SJCRH30 (cell line): ENCODE measurements at places on chromosomes 3 and 15. TPM values are rescaled to one million over a fixed set of nuclear protein-coding genes. Genes with fewer than 3 reads are reported as not detected.

Gene TMEM41A
- 17.6 and 17.9 TPM in 2 replicates for total RNA-seq

Gene PRSS50
- total RNA-seq: not detected in 2 replicates

Gene SPINK8
- total RNA-seq: not detected in 2 replicates

Gene SH2D7
- total RNA-seq: 0.08 and 0.36 TPM in 2 replicates

Gene PROK2
- total RNA-seq: not detected in 2 replicates

Gene CCDC51
- total RNA-seq: 11.3 and 12.0 TPM in 2 replicates

Gene CCDC39
- total RNA-seq: not detected in 2 replicates

Gene BCL2A1
- not detected in 2 replicates for total RNA-seq

Gene HEMK1
- 6.2 and 6.3 TPM in 2 replicates for total RNA-seq

Gene CADPS
- total RNA-seq: not detected in 2 replicates

Gene RBPMS2
- 0.06 and 0.08 TPM in 2 replicates for total RNA-seq

Gene AQP9
- 0.53 and 0.67 TPM in 2 replicates for total RNA-seq

Gene HRH1
- total RNA-seq: 0.04 TPM in 1 of 2 replicates, not detected in the other

Gene CLDN1
- 0.25 and 0.42 TPM in 2 replicates for total RNA-seq

Gene TGFBR2
- total RNA-seq: 16.9 and 17.8 TPM in 2 replicates

Gene MED12L
- total RNA-seq: not detected in 2 replicates

Gene PLA2G4D
- not detected in 2 replicates for total RNA-seq

Gene ITIH1
- 0.04 TPM in 1 of 2 replicates, not detected in the other for total RNA-seq

Gene GABRG3
- 4.5 and 5.1 TPM in 2 replicates for total RNA-seq

Gene UPK1B
- total RNA-seq: not detected in 2 replicates

Gene STAB1
- total RNA-seq: not detected in 2 replicates

Gene MEX3B
- 30.5 and 32.3 TPM in 2 replicates for total RNA-seq

Gene MASP1
- 0.34 TPM in 1 of 2 replicates, not detected in the other for total RNA-seq

Gene CCRL2
- total RNA-seq: not detected in 2 replicates

Gene SEC11A
- 258 and 277 TPM in 2 replicates for total RNA-seq

Gene FBXL22
- total RNA-seq: 0.10 and 0.34 TPM in 2 replicates

Gene SPATA12
- 0.10 TPM in 1 of 2 replicates, not detected in the other for total RNA-seq

Gene OR5K2
- total RNA-seq: 0.12 TPM in 1 of 2 replicates, not detected in the other

Gene SYNPR
- total RNA-seq: not detected in 2 replicates

Gene MAP6D1
- total RNA-seq: 6.5 and 7.0 TPM in 2 replicates

Gene CMTM6
- total RNA-seq: 34.9 and 36.8 TPM in 2 replicates

Gene CDHR4
- not detected in 2 replicates for total RNA-seq

Gene SMCO1
- not detected in 2 replicates for total RNA-seq

Gene CPN2
- not detected in 2 replicates for total RNA-seq

Gene MYO1E
- total RNA-seq: 116 and 176 TPM in 2 replicates

Gene SKOR1
- 3.1 and 4.5 TPM in 2 replicates for total RNA-seq

Gene AMOTL2
- total RNA-seq: 18.8 and 19.0 TPM in 2 replicates

Gene TMPRSS7
- total RNA-seq: not detected in 2 replicates

Gene TBCCD1
- 19.1 and 19.3 TPM in 2 replicates for total RNA-seq

Gene CSPG4
- 10.4 and 11.1 TPM in 2 replicates for total RNA-seq

Gene LRTM1
- total RNA-seq: 0.38 and 0.56 TPM in 2 replicates

Gene POPDC2
- 0.10 TPM in 1 of 2 replicates, not detected in the other for total RNA-seq

Gene SNURF
- 7.5 and 8.5 TPM in 2 replicates for total RNA-seq

Gene IL16
- 0.18 TPM in 1 of 2 replicates, not detected in the other for total RNA-seq
